ENCODE measurements at places on chromosomes 13 and 19.

- no peak for DNase-seq
These were observed 69.8 kb upstream of the SCEL start for GRCh38 chr13:77465603-77466195.

- DNase-seq: no peak
These were observed 18.9 kb downstream of the EVI5L start for GRCh38 chr19:7848779-7849457.

DNA sequence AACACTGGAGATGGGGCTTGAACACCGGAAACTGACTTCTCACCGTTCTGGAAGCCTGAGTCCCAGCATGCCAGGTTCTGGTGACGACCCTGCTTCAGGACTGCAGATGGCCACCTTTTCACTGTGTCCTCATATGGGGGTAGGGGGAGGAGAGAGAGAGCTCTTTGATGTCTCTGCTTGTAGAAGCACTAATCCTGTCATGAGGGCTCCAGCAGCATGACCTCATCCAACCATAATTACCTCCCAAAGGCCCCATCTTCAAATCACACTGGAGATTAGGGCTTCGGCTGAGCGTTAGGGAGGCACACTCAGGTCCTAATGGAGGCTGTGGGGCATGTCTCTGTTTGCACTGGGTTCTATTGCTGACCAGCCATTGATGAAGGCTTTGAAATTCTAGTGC lies 255.3 kb downstream of the TEX29 start:
- DNase-seq: no peak

DNA sequence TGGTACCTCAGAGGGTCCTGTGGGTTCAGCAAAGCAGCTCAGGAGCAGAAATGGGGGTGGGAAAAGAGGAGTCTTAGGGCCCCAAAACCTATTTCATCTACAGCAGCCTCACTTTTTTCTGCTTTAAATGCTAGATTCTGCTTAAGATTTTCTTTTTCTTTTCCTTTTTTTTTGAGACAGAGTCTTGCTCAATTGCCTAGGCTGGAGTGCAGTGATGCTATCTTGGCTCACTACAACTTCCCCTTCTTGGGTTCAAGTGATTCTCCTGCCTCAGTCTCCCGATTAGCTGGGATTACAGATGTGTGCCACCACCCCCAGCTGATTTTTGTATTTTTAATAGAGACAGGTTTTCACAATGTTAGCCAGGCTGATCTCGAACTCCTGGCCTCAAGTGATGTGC lies 30.7 kb upstream of the WDFY2 start:
- no peak for DNase-seq

GRCh38 chr13:80151016-80151415 lies 189.9 kb downstream of the SPRY2 start:
- DNase-seq: no peak

DNA sequence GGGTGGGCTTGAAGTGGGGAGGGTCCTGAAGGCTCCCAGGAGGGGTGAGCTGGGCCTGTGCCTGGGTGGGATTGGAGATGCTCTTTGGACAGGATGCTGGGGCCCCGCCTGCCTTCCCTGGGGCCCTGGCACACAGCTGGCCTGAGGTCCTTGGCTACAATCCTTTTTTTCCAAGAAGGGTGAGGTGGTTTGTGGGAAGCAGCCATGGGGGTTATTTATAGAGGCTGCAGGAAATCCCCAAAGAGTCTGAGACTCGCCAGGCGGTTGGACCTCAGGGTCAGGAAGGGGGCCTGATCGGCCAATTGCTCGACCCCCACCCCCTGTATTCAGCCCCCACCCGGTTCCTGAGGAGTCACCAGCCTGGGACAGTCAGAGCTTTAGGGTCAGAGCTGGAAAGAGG lies 10.0 kb downstream of the GTPBP3 start:
- DNase-seq: no peak

- DNase-seq: no peak
These were observed 108.4 kb upstream of the CLDN10 start for GRCh38 chr13:95444006-95444730.

DNA sequence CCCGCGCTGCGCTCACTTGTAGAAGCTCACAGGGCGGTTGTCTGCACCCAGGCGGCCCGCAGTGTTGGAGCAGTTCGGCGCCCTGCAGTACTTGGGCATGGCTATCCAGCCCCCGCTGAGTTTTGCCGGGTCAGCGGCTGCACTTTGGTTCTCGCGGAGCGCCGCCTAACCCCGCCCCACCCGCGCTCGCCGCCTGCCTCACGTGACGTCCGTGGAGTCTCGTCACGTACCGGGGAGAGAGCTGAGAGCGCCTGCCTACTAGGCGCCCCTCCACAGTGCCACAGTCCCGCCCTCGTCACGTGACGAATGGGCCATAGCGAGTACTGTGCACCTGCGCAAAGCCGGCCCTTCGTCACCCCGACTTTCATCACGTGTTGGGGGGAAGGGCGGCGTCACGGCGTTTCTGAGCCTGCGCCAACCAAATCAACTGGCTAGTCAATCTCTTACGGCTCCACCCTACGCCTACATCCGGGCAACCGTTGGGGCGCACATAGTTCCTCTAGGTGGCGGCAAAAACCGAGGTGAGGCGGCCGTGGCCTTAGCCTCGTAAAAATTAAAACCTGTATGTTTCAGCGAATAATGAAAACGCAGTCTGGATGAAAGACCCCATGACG lies at the start of gene THAP8:
Gene THAP8, minus strand, starts transcription at position 167 of the 614 bp plus-strand sequence. Its CDS starts 68 bp downstream, at position 99.
- DNase-seq: peak; percentile 100

DNA sequence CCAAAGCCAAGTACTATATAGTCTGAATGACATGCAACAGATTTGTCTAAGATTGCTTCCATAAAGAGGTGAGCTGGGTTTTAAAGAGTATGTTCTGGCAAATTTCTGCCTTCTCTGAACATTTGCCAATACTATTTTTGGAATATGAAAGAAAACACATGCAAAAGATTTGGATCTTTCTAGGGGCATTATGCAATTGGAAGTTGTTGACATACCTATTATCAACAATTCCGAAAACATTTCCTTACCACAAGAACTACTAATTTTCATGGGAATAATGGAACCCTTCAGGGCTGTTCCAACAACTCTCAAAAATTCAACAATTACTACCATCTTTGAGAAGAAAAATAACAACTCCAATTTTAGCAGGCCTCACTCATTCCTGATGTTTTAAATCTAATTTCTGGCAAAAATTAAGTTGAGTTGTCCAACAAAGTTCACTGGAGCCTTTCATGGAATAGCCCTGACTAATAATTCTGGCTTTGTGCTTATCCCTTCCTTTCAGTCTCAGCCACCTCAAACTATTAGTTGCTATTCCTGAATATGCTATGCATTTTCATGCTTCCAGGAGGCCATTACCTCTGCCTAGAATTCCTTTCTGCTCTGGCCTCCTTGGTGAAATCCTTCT lies 250.0 kb downstream of the RGCC start:
- DNase-seq: no peak

DNA sequence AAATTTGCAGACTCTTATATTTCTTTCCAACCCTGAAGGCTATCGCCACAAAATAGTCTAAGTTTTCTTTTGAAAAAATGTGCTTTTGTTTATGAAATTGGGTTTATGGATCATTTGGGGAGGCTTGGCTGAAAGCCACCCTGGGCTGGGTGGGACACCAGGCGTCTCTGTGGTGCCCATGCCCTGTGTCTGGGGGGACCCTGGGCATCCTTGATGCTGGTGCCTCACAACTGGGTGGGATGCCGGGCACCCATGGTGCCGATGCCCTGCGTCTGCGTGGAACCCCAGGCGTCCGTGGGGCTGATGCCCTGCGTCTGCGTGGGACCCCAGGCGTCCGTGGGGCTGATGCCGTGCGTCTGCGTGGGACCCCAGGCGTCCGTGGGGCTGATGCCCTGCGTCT lies 105.0 kb downstream of the RAB20 start:
- DNase-seq: no peak

DNA sequence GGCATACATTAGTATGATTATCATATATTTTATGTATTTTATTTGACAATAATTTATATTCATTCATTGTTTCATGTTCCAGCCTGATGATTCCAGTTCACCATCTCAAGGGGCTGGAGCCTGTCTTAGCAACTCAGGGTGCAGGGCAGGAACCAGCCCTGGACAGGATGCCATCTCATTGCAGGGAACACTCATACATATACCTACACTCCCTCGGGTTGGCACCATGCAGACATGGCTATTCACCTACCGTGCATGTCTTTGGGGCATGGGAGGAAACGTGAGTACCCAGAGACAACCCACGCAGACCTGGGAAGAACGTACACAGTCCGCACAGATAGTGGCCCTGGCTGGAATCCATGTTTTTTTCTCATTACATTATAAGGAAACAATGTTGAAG lies 151.0 kb upstream of the ZNF536 start:
- DNase-seq: no peak

- no peak for DNase-seq
These were observed 141.3 kb upstream of the FBXL3 start for GRCh38 chr13:77168237-77168636.

DNA sequence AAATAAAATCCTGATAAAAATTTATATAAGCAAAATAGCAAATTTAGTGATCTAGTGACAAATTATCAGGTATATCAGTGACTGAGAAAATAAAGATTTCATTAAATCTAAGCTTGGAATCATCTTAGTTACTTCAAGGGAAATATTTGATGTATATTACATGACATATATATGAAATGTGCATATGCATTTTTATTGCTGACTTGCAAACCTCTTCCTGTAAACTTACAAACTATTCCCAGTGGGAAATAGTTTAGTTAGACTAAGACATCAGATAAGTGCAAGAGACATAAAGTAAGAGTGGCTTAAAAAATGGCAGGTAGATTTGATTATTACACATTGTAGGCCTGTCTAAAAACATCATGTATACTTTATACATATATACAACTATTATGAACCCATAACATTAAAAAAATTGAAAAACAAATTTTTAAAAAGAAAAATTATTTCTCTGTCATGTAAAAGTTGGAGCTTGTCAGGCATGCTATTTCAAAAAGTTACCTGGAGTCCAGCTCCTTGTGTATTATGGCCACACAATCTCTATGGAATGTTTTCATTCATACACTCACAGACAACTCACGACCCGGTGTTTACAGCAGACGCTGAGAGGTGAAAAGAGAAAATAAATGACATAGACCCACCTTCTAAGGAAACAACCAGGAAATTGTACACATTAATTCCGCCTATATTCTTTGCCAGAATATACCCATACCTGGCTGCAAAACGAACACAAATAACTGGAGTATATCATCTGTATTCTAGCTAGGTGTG lies 724.5 kb downstream of the SLITRK6 start:
- no peak for DNase-seq

DNA sequence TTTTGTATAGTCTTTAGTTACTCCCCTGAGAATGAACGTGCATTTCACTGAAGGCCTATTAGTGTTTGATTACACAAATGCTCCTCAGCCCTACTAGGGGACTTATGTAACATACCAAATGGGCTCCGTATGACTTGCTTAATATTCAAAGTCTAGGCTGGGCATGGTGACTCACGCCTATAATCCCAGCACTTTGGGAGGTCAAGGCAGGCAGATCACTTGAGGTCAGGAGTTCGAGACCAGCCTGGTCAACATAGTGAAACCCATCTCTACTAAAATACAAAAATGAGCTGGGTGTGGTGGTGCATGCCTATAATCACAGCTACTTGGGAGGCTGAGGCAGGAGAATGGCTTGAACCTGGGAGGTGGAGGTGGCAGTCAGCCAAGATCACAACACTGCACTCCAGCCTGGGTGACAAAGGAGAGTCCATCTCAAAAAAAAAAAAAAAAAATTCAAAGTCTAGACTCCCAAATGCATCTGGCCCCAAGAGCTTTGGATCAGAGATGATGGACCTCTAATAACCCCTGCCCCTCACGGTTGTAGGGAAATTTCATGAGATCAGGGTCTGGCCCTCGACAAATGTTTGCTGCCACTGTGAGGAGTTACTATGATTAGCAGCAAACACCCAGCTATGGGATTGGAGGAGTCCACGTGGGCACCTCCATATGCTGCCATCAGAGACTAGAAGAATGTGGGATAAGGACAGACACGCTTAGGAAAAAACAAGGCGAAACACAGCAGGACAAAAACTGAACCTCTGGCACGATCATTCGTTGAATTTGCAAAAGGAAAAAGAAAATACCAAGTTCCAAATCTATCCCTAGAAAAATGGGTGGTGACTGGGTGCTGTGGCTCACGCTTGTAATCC lies 4.6 kb downstream of the FBXO17 start:
- DNase-seq: no peak

Data from activated CD4-positive, alpha-beta T cell treated with anti-CD3 and anti-CD28 coated beads, Interleukin-2, amount 50 U/mL, for 1 hour (primary cell).